ENCODE measurements at places on chromosomes 5 and 9.
A peak's percentile ranks its signal among the peaks of the same experiment; 100 is the strongest.

GRCh38 chr9:38137342-38137741, 68.3 kb upstream of the SHB start:
- no peak for DNase-seq

GRCh38 chr5:1526681-1527131, 2.9 kb upstream of the LPCAT1 start:
- DNase-seq, result no peak

- DNase-seq, result no peak
These were observed 3.7 kb downstream of the C9 start for GRCh38 chr5:39360471-39361111.

GRCh38 chr5:83441747-83442146, 29.8 kb upstream of the VCAN start:
- no peak for DNase-seq

GRCh38 chr9:72012646-72013045, 47.8 kb downstream of the C9orf57 start:
- DNase-seq, result no peak

DNA sequence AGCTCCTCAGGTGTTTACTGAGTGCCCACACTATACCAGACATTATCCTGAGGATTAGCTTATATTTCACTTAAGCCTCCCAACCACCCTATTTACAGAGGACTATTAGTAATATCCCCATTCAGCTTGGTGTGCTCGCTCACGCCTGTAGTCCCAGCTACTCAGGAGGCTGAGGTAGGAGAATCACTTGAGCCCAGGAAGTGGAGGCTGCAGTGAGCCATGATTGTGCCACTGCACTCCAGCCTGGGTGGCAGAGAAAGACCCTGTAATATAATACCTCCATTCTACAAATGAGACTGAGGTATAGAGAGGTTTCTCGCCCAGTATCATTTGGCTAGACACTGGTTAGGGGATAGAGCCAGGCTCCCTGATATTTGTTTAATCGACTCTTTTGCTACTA, 18.0 kb upstream of the MATR3 start:
- DNase-seq, result no peak

- peak; percentile 89 for DNase-seq
These were observed 8.1 kb downstream of the FAM193B start for GRCh38 chr5:177546258-177546741.

GRCh38 chr9:87882627-87883026, at the start of gene SPATA31E1:
Gene SPATA31E1 (plus strand): TSS chr9:87882877. CDS start chr9:87882892, 15 bp downstream.
- no peak for DNase-seq
